Neural progenitor cell (in vitro differentiated cells): ENCODE measurements at places on chromosomes 5 and 9. TPM values are rescaled to one million over a fixed set of nuclear protein-coding genes. Genes with fewer than 3 reads are reported as not detected.
A peak's percentile ranks its signal among the peaks of the same experiment; 100 is the strongest.

The GRM6 gene
- not detected in 2 replicates for total RNA-seq

The SH3TC2 gene
- 0.12 and 0.69 TPM in 2 replicates for total RNA-seq

DNA sequence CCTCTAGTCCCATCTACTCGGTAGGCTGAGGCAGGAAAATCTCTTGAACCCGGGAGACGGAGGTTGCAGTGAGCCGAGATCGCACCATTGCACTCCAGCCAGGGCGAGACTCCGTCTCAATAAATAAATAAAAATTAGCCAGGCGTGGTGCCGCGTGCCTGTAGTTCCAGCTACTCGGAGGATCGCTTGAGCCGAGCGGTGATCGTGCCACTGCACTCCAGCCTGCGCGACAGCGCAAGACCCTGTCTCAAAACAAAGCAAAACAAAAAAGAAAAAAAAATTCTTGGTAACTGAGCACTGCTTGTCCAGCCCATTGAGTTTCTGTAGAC lies 710 bp upstream of the WDR55 start:
- H3K27ac ChIP-seq = no peak overlapping the region
- peaks cover 10% of the 10 kb centered on the region for H3K4me1 ChIP-seq
- no peaks in the 10 kb centered on the region for H3K36me3 ChIP-seq
- H3K27me3 ChIP-seq = no peaks in the 10 kb centered on the region

DNA sequence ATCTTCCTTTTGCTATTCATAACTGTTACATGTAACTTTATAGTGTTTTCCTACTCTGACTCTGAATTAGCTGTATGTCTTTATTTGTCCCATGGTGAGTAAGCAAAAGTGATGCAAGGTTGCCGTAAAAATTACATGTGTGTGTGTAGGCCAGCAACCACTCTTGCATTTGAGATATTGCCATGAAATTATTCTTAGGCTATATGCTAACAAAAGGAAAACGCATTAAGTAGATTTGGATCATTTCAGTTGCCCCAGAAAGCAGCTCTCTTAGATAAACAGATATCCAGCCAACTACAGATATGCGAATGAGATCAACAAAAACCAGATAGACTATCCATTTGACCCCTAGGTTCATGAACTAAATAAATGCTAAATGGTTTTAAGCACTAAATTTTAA lies 73.6 kb downstream of the CYLC2 start:
- no peak for DNase-seq
- no peak overlapping the region for H3K4me3 ChIP-seq
- no peaks in the 10 kb centered on the region for H3K4me1 ChIP-seq
- no peaks in the 10 kb centered on the region for H3K36me3 ChIP-seq
- H3K27ac ChIP-seq = no peak overlapping the region

GRCh38 chr5:140553657-140554056 lies 3.6 kb downstream of the SRA1 start:
- H3K27me3 ChIP-seq = no peaks in the 10 kb centered on the region
- H3K4me3 ChIP-seq = no peak overlapping the region
- H3K36me3 ChIP-seq = no peaks in the 10 kb centered on the region
- no peak for DNase-seq

DNA sequence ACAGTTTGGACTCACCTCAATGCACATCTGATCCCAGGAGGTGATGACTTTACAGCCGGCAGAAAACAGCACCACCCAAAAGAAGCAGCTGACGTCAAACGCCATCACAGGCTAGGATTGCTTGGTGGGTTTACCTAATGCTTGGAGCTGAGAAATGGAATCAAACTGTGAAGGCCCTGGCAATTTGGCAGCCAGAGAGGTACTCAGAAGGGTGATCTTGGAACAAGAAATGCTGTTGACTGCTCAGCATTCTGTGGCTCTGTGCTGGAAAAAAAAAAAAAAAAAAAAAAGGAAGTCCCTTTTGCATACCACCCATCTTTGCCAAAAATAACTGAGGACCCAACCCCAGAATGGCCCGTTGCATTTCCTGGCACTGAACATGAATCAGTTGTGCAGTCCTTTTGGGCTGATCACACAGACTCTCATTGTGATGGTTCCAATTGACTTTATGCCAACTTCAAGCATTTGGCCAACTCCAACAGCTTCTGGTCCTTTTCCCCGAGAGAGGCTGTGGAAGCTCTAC lies at the start of gene CD180:
TSS of gene CD180 (minus strand) at position 263 of the 523 bp plus-strand sequence. CDS start at position 105, 158 bp downstream.
- no peak within 1 kb of the TSS for H3K27ac ChIP-seq
- no peak for DNase-seq
- H3K36me3 ChIP-seq = no peaks in the 10 kb centered on the region
- no peak within 1 kb of the TSS for H3K4me3 ChIP-seq
- no peaks in the 10 kb centered on the region for H3K4me1 ChIP-seq

GRCh38 chr9:119003882-119004617 lies 365.2 kb downstream of the BRINP1 start:
- no peak for DNase-seq
- H3K36me3 ChIP-seq = no peaks in the 10 kb centered on the region
- H3K27me3 ChIP-seq = no peaks in the 10 kb centered on the region
- no peak overlapping the region for H3K4me3 ChIP-seq

- no peak overlapping the region for H3K4me3 ChIP-seq
- no peak for DNase-seq
- H3K36me3 ChIP-seq = no peaks in the 10 kb centered on the region
- H3K27ac ChIP-seq = no peak overlapping the region
- H3K27me3 ChIP-seq = no peaks in the 10 kb centered on the region
Observed at GRCh38 chr5:80282054-80282453, 26.2 kb upstream of the SERINC5 start.

DNA sequence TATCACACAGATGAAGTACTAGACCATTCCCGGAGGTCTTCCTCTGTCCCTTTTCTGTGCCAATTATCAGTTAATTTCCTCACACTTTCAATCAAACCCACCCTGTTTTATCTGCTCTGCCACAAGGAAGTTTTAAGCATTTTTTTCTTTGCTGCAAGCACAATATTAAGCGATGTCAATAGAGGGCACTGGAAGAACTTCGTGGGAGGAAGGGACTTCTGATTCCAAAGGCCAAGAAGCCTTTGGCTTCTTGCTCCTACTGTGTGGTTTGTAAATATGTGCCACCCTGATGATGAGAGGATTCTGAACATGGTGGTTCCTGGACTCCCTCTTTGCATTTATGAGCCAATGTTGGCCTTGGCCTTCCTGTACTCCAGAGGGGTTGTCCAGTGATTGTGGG lies 1712.5 kb upstream of the C9orf72 start:
- H3K4me1 ChIP-seq = no peaks in the 10 kb centered on the region
- DNase-seq = peak; percentile 23
- H3K27ac ChIP-seq = no peak overlapping the region
- no peaks in the 10 kb centered on the region for H3K36me3 ChIP-seq
- H3K4me3 ChIP-seq = no peak overlapping the region
- no peaks in the 10 kb centered on the region for H3K27me3 ChIP-seq

- DNase-seq = no peak
- no peaks in the 10 kb centered on the region for H3K4me1 ChIP-seq
- H3K27me3 ChIP-seq = no peaks in the 10 kb centered on the region
Observed at GRCh38 chr5:39185761-39186160, 33.6 kb downstream of the FYB1 start.
